Activated CD8-positive, alpha-beta memory T cell treated with anti-CD3 and anti-CD28 coated beads for 1 hour (primary cell): ENCODE measurements at places on chromosomes 2 and 18.

DNA sequence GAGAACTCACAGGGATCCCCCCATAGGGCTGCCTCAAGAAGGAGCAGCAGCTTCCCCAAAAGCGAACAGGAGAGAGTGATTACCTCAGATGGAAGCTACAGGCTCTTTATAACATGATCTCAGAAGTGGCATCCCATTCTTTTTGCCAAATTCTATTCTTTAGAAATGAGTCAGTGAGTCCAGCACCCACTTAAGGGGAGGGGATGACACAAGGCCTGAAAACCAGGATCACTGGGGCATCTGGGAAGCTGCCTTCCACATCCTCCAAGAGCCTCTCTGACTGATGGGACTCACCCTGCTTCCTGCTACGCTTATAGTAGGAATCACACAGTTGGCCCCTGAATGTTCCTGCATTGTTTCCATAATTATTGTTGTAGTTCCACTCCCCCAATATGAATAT lies 96.5 kb downstream of the MAPK4 start:
- DNase-seq: no peak

GRCh38 chr18:46418663-46419260 lies 238.3 kb downstream of the LOXHD1 start:
- DNase-seq: no peak

- DNase-seq: no peak
Observed at GRCh38 chr2:26477126-26477910, 606 bp downstream of the OTOF start.

DNA sequence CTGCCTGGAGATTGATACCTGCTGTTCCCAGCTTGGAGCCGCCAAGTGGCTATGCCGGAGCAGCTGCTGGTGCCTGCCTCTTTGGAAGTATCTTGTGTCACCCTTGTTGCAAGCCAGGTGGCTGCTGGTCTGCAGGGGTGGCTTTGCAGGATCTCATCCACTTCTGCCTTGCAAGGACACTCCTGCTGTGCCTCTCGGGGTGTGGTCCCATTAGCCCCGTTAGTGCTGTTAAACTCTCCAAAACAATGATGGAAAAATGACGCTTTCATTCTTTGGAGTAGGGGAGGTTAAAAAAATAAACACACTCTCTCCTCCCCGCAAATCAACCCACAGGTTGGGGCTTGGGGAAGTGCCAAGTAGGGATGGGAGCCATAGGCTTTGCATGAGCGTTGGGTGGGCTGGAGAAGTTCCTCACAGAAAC lies 352.8 kb downstream of the RNF144A start:
- DNase-seq: no peak

GRCh38 chr2:55114082-55114481 lies 63.8 kb upstream of the RTN4 start:
- no peak for DNase-seq

DNA sequence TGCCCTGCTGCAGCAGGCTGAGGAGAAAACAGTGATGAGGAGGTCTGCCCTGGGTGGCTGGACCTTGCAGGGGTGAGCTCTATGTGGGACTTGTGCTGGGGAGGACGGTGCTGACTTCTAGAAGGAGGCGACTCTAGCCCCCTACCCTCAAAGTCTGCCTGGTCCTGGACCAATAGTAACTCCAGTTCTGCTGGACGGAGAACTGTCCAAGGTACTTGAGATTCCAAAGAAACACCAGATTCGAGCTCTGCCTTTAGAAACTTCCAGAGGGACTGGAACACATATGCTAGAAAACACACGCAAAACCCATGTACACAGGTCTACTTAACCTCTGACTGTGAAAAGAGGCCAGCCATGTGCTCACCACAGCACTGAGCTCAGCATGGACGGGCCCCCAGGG lies 260.6 kb downstream of the TWIST2 start:
- DNase-seq: no peak

GRCh38 chr2:3785220-3785889 lies 82.0 kb downstream of the DCDC2C start:
- no peak for DNase-seq

GRCh38 chr18:33729556-33729955 lies 151.5 kb downstream of the ASXL3 start:
- no peak for DNase-seq

GRCh38 chr2:59726228-59727120 lies 827.0 kb downstream of the BCL11A start:
- no peak for DNase-seq

DNA sequence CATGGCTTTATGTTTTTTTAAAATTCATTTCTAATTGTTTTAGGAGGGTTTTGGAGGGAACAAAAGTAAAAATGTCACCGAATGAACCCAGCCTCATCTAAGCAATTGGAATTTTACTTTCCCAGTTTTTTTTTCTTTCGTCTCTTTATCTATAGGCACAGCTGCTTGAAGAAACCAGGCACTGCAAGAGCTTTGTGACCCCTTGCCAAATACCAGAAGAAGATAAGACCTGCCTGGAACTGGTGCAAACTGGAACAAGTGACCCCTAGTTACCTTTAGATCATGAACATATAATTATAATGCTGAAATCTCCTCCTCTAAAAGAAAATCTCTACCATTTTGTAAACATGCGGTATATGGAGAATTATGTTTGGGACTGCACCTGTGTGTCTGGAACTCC lies 100.9 kb downstream of the TSN start:
- DNase-seq: no peak

GRCh38 chr2:197919487-197919886 lies 115.1 kb downstream of the PLCL1 start:
- DNase-seq: no peak

DNA sequence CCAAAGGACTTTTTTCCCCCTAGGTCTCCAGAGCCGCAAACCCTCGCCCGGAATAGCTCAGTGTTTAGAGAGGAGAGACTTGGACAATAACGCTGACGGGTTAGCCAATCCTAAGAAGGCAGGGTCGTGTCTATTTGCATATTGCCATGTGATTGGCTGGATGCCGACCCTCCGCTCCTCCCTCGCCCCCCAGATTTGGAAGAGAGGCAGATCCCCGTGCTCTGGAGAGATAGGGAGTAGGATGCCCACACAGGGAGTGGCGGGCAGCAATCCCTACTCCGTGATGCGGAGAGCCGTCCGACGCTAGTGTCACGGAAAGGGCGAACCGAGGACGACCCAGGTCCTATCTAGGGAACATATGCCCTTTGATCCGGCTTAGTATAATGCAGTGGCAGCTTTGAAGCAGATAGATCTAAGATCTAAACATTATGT lies 1.4 kb downstream of the WNT6 start:
- no peak for DNase-seq

GRCh38 chr18:29378651-29379136 lies 1201.8 kb upstream of the CDH2 start:
- DNase-seq: no peak

DNA sequence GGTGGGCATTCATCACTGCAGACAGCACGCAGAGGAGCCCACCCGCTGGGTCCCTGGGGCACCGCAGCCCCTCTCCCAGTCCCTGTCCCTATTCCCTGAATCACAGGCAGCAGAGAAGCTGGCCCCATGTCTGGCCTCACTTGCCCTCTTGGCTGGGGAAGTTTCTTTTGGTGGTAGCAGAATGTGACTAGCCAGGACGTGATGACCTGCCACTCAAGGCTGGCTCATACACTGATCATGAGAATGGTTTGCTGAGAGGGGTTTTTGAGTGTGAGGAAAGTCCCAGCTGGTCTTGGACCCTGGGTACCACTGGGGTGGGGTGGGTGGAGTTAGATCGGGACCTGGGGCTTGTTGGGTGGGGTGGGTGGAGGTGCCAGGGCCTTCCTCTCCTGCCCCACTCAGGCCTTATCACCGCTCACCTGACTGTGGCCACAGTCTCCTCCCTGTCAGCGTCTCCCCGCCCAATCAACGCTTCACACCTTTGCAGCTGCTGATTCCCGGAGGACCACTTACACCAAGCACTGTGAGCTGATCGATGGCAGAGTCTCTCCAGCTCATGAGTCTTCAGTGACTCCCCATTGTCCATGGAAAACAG lies 28.9 kb upstream of the FOSL2 start:
- no peak for DNase-seq

DNA sequence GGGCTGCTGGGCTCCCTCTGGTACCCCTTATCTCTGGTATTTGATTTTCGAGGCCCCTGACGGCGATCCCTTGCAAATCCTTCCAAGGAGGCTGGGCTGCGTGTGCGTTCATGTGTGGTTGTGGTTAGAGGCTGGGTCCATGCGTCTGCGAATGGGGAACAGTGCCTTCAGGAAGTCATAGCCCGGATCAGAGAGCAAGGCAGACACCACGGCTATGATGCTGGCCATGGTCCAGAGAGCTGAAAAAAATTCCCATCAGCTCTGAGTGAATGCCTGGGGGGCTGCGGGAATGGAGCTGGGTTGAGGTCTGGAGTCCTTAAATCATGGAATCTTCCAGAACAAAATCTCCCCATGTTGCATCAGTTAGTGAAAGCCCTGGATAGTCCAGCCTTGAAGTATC lies 145.5 kb downstream of the ACKR3 start:
- DNase-seq: no peak

DNA sequence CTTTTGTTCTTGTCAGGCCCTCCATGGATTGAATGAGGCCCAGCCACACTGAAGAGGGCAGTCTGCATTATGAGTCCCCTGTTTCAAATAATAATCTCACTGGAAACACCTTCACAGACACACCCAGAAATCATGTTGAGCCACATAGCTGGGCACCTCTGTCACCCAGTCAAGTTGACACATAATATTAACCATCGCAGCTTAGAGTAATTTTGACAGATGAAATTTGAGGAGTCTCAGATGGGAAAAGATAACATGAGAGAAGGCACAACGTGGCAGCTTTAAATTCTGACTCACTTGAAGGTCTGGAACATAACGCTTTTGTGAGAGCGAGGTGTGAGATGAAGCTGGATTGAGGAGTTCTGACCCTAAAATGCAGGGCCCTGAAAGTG lies 70.9 kb upstream of the TMEM87B start:
- DNase-seq: no peak

DNA sequence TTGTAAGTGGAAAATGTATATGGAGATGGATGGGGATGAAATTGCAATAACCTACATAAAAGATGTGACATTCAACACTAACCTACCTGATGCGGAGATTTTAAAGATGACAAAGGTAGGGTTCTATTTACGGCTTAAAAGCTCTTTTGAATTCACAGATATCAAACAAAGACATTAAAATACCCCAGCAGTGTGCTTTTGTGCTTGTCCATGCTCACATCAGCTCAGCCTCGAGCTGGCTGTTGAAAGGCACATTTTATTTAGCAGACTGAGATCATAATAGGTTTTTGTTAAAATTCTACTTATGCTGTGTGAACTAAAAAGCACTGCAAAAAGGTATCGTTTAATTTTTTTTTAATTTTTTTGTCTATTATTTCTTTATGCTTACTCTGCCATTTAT lies 96.0 kb upstream of the CDCA7 start:
- no peak for DNase-seq

- DNase-seq: no peak
Observed at GRCh38 chr2:235630718-235631296, 137.0 kb downstream of the AGAP1 start.

DNA sequence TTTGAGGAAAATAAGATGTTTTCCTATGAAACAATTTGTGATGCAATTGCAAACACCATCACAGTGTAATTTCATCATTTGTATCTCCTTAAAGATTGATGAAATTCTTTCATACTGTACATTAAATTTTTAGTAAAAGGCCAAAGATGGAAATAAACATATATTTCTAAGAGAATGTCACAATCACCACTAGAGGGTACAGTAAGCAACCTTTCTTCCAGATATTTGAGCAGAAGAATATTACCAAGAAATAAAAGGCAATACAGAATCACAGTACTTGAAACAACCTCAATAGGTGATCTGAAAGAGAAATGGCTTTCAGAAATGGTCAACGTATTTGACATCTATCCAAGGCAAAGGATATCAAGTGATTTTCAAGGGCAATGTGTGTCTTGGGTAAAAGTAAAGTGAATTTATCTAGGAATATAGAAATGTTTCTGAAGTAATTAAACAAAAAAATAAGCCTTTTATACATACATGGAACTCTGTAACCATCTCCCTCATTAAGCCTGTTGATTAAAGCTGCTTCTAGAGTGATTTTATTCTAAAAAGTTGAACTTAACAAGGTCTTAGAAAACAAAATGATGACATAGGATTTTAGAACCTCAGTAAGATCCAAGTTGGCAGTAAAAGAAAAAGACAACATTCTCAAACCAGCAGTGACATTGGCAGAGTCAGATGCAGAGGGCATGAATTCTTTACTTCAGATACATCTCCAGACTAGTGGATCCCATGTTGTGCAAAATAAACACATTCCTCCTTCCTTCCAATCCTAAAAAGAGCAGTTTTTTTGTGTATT lies 90.3 kb upstream of the SESTD1 start:
- DNase-seq: no peak

DNA sequence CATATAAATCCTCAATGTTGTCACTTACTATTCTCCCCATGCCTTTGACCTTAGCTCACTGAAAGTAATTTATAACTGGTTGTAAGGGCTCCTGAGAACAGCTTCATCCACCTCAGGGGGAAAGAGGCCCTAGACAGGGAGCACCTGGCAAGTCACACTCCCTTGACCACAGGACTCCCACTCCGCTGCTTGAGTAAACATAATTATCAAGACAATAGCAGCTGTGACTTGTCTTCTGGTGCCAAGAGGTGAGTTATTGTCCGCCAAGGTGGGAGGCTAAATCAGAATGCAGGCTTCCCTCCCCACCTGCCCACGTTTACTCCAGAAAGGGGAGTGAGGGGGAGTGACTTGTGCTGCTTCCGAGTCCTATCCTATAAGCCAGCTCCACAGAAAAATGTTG lies 230.6 kb upstream of the LRATD1 start:
- DNase-seq: no peak

DNA sequence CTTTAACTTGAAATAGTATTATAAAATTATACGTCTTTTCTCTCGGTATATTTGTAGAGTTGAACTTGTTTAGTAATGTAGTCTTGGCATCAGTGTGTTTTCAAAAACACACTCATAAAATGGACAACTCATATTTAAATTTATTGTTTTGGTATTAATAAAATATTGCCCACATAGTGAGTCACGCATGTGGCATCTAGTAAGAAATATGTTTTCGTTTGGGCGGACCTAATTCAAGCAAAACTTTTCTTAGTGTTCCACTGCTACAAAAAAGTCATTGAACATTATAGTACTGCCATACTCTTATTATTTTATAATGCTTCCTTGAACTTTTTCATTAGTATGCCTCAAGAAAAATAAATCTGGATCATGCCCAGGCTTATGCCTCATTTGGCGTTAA lies 31.1 kb upstream of the FAM237A start:
- no peak for DNase-seq

GRCh38 chr2:198098918-198099317 lies 294.5 kb downstream of the PLCL1 start:
- no peak for DNase-seq

DNA sequence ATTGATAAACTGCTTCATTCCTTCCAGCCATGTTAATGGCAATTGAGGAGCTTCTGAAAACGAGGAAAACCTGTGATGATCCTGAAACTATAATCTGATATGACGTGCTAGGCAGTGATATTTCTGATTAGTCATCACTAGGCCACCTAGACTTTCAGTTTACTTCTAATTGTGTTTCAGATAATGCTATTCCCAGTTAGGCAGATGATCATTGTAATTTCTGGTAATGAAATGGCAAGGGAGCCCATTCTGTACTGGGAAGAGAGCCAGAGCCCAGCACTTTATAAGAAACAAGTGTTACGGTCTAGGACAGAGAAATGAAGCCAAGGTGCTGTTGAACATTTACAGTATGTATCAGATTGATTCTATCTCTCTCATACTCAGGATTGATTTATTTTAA lies 106.2 kb downstream of the CPO start:
- DNase-seq: no peak

GRCh38 chr2:48519593-48519992 lies 10.4 kb upstream of the STON1 start:
- DNase-seq: no peak

GRCh38 chr2:63553049-63553448 lies 35.2 kb downstream of the WDPCP start:
- DNase-seq: no peak

GRCh38 chr2:54957321-54957999 lies 92.8 kb downstream of the RTN4 start:
- no peak for DNase-seq
